ENCODE measurements at places on chromosomes 12 and 14.

DNA sequence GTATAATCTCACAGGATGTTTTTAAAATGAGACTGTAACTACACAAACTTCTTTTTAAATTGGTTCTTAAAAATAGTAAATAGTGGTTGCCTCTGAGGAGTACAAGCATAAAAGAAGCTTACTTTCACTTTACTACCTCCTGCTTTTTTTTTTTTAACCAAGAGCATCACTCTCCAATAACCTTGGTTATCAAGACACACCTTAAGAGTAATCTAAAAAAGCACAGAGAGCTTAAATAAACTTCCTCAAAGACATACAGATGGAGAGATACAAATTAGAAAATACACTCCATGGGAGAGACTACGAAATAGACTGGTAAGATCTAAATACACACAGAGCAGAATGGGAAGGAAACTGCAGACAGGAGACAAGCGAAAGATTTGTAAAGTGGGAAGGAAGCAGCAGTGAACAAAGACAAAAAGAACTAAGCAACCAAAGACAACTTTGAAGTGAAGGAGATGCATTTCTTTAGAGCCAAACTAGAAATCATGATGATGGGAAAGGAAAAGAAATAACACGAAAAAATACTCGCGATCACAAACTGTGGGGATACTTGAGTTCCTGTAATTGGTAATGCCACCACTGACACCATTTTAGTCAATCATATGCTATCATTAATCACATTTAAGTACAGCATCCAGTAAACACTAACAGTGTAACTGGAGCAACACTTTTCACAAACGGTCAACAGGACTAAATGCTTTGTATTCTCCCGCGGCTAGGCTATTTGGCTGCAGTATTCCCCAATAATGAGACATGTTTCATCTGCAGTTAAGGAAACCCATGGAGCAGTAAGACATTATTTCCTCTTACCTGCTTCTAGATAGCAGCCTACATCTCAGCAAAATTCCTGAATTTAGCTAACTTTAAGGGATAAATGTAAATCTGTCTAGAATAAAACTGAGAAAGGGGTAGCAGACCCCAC, 8.2 kb downstream of the SINHCAF start:
- no peak for DNase-seq

- DNase-seq: no peak
Measured at GRCh38 chr14:97178781-97179180, 381.6 kb downstream of the VRK1 start.

GRCh38 chr12:116892349-116893140, 11.3 kb upstream of the HRK start:
- DNase-seq: no peak

GRCh38 chr14:100834082-100834793, 8.3 kb downstream of the MEG3 start:
- DNase-seq: no peak

- DNase-seq: no peak
Measured at GRCh38 chr14:55101698-55102097, 27.4 kb upstream of the LGALS3 start.

DNA sequence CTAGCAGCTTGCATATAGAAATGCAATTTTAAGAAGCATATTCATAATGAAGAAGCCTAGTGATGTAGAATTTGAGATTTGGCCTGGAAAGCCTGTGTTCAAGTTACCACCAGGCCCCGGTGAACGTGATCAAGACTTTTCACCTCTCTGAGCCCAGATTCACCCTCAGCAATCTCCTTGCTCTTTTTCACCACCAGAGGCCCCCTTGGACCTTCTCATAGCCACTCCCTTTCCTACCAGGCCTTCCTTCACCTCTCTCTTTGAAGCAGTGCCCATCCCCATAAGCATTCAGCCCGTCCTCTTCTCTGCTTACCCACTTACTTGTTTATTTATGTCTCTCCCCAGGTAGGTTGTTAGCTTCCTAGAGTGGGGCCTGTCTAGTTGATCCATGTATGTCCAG, 1280.9 kb downstream of the AACS start:
- no peak for DNase-seq

- DNase-seq: no peak
Measured at GRCh38 chr12:101706403-101706802, 9.0 kb downstream of the CHPT1 start.

GRCh38 chr12:46110223-46110611, 119.8 kb upstream of the SCAF11 start:
- no peak for DNase-seq

DNA sequence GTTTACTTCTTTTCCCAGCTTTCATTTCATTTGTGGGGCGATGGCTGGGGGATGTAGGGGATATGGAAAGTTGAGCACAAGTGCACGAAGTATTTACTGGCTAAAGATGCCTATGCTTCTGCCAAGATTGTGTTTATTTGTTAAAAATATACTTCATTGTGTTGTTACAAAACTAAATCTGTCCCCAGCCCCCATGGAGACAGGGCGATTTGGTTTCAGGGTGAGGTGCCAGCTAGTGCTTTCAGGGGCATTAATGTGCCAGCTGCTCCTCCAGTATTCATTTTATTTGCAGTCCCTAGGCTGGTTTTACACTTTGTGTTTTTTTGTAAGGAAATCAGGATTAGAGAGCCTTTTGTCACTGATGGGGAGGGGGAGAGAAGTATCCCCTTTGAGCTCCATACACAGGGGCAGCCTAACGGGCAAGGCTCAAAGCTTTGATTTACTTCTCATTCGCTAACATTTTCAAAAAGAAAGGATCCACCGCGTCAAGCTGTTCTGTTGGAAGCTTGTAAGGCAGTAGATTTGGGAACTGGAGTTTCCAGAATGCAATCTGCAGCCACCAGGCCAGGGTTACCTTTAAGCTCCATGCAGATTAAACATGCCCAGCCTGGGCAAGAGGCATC, 198.7 kb upstream of the PLEKHG7 start:
- DNase-seq: no peak

GRCh38 chr14:28770630-28771029, 4.0 kb downstream of the FOXG1 start:
- DNase-seq: no peak

DNA sequence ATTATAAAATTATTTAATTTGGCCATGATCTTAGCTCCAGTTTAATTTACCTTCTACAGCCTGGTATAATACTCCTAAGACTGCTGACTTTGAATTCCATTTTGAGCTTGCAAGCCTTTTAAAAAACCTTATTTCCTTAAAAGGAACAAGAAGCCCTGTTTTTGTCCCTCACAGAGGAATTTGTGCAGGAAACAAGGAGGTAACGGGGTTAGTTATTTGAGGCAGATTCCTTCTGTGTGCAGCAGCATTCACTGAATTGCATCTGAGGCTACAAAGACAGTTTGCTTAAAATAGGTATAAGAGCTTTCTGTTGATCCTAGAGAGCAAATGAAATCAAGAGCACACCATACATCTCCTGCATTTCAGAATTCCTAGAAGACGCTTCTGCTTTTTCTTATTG, 403.3 kb upstream of the PRICKLE1 start:
- DNase-seq: no peak

GRCh38 chr12:60317361-60317760, 721.5 kb downstream of the SLC16A7 start:
- DNase-seq: no peak

GRCh38 chr12:124717318-124717717, 146.3 kb downstream of the SCARB1 start:
- no peak for DNase-seq

DNA sequence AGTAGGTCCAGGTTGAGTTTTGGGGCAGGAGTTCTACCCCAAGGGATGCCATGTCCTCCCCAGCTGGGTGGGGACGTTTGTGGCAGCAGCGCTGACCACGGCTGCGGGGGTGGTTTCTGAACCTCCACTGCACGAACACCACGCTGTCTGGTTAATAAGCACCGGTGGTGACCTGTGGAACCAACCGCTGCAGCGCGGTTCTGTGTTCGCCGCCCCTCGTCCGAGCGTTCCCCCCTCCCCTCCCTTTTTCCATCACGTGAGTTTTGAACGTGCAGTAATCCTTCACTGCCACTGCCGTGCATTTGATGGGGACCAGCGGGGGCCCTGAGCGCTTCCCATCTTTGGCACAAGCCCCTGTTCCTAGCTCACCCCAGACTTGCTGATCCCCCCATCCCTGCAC, 6.4 kb upstream of the ADSS1 start:
- DNase-seq: no peak

GRCh38 chr12:4282103-4282891, 8.7 kb downstream of the CCND2 start:
- no peak for DNase-seq

GRCh38 chr14:93126111-93126510, 10.4 kb upstream of the ITPK1 start:
- DNase-seq: no peak

DNA sequence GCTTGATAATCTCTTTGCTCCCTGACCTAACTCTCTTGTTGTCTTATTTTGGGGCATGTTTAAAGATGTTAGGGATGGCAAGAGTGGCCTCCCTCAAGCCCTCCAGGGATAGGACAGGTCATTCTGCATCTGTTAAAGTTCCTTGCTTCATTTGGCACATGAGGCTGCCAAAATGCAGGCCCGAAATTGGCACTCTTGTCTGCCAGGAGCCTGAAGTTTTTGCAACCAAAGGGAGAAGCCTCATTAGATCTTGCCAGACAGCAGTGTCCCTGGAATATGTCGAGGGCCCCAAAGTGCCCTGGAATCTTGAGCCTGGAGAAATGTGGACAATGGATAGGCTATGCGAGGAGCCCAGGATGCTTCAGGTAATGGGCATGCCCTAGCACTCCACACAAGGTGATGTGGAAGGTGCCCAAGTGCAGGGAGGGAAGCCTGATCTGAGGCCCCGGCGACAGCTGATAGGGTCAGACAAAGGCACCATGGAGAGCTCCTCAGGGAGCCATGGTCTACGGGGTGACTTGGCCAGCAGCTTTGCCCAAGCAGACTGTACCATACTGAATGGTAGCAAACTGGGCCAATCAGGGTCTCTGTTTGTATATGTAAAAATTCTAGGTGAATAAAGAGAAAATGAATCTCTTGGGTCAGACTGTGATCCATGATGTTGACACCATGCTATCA, 173.0 kb upstream of the WSCD2 start:
- DNase-seq: no peak

GRCh38 chr12:97235102-97235501, 227.5 kb upstream of the RMST start:
- no peak for DNase-seq

DNA sequence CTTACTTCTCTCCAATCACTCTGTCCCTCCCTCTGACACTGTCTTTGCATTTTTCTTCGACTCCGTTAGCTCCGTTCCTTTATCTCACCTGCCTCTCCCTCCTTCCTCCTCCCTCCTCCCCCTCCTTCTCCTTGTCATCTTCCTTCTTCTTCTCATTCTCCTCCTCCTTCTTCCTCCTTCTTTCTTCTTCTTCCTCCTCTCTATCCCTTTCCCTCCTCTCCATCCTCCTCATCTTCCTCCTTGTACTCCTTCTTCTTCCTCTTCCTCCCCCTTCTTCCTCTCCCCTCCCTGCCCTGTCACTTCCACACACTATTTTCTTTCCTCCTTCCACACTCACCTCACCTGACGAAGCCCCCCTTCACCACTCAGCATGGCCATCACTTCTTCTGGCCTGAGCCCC, 53.0 kb downstream of the HSPB8 start:
- no peak for DNase-seq

DNA sequence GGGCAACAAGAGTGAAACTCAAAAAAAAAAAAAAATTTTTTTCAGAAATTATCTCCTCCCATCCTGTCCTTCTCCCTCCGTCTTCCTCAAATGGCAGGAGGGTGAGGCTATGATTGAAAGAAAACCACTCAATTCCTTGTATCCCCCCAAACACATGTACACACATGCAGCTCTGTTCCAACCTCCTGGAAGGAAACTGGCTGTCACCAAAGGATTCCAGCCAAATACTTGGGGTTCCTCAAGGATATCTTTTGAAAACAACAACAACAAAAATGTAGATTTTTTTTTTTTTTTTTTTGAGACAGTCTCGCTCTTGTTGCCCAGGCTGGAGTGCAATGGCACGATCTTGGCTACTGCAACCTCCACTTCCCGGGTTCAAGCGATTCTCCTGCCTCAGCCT, 46.8 kb upstream of the VASH1 start:
- DNase-seq: no peak

GRCh38 chr14:49092345-49092744, 493.8 kb downstream of the RPS29 start:
- no peak for DNase-seq

DNA sequence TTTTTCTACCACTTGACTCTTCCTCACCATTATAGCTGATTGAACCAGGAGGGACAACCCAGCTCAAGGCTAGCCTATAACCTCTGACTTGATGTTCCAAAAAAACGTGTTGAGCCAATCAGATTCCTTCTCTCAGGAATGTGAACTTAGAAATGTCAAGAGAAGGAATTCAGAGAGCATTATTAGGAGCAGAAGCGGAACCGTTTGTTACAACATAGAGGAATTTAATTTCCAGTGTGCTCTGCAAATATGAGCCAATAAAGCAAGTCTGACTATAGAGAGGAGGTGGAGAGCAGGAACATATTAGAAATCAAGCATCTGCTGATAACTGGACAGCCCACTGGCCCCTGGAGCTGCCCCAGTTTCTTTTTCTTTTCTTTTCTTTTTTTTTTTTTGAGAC, 15.3 kb upstream of the PELI2 start:
- no peak for DNase-seq

DNA sequence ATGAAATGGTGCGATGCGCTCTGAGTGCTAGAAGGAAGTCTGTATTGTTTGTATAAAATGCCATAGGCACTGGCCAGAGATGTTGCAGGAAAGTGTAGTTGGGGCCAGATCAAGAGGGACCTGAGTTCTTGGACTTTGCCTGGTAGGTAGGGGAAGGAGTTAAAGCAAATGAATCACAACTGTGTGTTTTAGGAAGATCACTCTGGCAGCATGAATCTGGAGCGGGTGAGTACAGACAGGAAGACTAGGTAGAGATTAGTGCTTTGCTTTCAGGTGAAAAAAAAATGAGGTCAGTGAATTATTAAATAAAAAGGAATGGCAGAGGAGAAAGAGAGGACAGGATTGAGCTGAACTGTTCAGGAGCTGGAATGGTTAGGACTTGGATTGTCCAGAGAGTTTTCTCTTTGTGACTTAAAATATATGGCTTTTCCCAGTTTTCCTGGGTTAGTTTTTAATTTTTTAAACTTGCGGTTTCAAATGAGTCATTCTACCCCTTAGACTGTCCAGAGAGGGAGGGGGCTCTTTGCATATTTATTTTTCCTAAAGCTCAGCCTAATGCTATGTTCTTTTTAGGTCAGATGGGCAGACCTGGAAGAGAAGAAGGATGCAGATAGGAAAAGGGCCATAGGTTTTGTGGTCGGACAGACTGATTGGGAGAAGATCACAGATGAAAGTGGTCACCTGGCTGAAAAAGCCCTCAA, 41.1 kb downstream of the PROX2 start:
- no peak for DNase-seq

DNA sequence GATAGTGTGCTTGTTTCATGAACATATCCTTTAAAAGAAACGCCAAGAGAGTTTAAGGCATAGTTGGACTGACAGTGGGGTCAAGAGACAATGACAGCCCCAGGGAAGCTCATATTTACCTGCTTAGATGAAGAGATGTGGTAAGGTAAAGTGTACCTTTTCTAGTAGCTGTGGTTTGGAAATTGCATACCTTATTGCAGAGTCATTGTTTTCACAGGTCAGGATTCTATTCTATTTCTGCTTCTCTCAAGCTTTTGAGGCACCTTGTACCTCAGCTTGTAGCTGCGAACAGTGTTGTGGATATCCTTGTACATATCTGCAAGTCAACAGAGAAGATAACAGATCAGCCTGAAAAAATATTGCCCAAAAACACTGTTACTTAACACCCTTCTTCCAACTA, 47.7 kb downstream of the ATP6V1D start:
- DNase-seq: no peak

- DNase-seq: no peak
Measured at GRCh38 chr14:103260629-103261124, 73.4 kb upstream of the EIF5 start.

GRCh38 chr14:100052819-100053218, 12.4 kb upstream of the EVL start:
- DNase-seq: no peak

GRCh38 chr12:1922985-1923384, 4.5 kb upstream of the CACNA2D4 start:
- no peak for DNase-seq
